Activated naive CD8-positive, alpha-beta T cell treated with anti-CD3 and anti-CD28 coated beads for 36 hours (primary cell): ENCODE measurements at places on chromosomes 1 and 21.

DNA sequence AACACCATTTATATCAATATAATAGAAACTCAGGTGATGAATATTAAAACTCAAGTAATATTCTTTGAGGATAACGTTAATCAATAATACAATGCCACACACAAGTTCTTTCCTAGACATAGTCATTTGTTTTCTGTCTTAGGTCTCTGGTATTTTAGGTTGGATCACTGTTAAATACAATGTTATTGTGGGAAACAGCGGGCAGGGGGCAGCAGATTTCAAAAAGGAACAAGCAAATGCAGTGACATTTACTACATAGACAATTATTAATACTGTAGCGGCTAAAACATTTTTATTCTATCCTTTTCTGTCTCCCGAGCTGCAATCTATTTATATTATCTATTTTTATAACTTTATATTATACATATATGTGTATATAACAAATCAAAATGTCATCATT is 186.4 kb upstream of the ZNHIT6 start:
- no peak for DNase-seq

DNA sequence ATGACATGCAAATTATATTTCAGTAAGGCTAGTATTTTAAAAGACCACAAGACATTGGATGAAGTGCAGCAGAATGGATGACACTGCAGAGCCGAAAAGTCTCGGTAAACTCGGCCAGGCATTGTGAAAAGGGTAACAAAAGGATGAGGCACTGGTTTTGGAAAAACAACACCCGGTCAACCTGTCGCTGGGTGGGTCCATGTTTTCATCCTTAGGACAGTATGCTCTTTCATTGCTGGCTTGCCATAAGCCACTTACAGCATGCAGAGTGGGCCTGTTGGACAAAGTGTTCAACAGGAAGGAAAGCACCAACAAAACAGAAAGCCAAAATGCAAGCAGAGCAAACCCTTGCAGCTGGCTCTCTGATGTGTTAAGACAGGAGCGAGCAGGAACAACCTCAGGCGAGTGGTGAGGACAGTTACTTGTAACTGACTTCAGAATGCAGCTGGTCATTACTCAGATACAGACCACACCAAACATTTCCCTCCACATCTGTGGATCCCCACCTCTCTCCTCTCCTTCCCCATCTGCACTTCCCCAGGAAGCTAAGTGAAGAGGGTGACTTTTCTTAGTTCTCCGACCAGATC is 2.9 kb upstream of the RCAN1 start:
- no peak for DNase-seq

- DNase-seq: no peak
Observed at GRCh38 chr1:10764296-10764798, 32.1 kb downstream of the CASZ1 start.

- peak; percentile 10 for DNase-seq
Observed at GRCh38 chr1:245153552-245154428, 995 bp upstream of the KIF26B start.

GRCh38 chr1:199310708-199311107 is 671.9 kb downstream of the PTPRC start:
- no peak for DNase-seq

DNA sequence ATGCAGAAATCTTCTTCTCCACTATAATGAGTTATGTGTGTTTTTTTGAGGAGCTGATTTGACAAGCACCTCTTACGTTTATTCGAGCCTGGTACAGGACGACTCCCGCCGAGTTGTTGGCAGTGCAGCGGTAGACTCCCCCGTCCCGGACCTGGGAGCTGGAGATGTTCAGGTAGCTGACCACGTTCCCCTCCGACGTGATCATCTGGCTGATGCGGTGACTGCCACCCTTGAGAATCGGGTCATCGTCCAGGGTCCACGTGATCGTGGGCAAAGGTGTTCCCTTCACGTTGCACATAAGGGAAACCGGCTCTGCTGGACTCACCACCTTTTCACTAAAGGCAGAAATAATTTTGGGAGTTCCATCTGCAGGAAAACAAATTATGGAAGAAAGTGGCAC is 471.8 kb downstream of the PCP4 start:
- DNase-seq: no peak

- no peak for DNase-seq
Observed at GRCh38 chr1:107643766-107644165, 321.2 kb downstream of the VAV3 start.

DNA sequence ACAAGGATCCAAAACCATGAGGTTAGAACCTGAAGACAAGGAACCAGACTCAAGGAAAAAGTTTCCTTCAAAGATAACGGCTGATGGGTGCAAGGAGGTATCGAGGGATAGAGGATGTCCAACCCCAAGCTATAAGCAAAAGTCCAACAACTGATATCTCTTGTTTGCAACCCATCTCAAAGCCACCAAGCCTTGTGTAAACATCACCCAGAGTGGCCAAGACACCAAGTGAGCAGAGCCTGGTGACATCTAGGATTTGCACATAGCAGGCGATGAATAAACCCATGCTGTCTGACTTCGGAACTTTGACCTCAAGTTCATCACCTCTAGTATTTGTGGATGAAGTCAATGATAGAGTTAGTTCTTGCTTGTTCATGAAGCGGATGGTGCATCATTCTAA is 180.7 kb downstream of the ETS2 start:
- DNase-seq: no peak

DNA sequence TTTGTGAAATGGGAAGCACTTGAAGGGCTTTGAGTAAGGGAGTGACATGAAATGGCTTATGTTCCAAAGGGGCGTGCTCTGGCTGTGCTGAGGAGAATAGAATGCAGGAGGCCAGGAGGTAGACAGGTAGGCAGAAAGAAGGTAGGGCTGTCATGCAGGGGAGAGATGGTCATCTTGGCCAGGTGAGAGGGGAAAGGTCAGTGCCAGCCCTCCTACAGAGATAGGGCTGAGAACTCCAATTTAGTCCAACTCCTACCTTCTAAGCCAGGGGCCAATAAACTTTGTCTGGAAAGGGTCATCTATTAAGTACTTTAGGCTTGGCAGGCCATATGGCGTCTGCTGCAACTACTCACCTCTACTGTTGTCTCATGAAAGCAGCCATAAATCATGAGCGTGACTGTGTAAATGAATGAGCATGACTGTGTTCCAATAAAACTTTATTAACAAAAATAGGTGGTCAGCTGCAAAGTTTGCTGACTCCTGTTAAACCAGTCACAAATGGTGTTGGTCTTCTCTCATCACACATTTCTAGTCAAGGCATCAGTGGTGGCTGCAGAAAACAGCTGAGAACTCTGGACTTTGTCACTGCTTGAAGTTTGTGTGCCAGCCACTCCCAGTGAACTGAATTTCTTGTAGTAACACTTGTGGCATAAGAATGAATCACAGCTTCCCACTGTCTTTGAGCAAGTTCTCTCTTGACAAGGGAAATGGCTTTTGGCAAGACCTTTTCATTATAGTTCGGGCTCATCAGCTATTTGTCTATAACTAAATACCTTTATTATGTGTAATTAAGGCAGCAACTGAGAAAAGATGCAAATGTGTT is 32.0 kb upstream of the CD2 start:
- DNase-seq: no peak
